Lung microvascular endothelial cell (primary cell): ENCODE measurements at places on chromosomes 3 and 15. TPM values are rescaled to one million over a fixed set of nuclear protein-coding genes. Genes with fewer than 3 reads are reported as not detected.

DNA sequence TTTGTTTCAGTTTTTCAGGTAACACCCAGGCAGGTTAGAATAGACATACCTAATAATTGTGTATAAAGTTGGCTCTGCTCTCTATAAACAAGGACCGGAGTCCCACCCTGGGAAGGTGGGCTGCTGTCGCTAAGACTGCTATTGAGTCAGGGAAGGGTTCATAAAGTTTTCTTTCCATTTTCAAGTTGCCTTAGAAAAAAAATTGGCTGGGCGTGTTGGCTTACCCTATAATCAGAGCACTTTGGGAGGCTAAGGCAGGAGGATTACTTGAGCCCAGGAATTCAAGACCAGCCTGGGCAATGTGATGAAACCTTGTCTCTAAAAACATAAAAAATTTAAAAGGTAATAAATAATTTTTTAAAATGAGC is 11.3 kb upstream of the PIAS1 start:
- no peak for DNase-seq

DNA sequence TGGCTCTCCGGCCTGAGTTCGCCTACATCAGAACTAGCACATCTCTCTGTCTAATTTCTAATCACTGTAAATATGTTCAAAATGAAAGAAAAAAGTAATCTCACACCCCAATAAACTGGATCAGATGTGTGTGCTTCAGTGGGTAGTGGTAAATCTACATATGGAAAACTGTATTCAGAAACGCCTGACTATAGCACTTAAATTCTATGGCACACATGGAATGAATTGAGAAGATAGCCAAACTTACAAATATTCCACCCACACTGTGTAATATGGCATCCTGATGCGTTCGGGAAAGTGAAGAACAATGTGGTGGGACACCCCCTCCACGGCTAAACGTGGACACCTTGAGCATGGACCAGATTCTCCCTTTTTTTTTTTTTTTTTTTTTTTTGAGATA is 40.6 kb upstream of the BOC start:
- no peak for DNase-seq

The ANKUB1 gene
- total RNA-seq: not detected in 2 replicates

The CASR gene
- not detected in 2 replicates for total RNA-seq

GRCh38 chr3:139676632-139677387 is 962 bp downstream of the NMNAT3 start:
- DNase-seq: no peak

The TSC22D2 gene
- total RNA-seq: 3.7 and 5.8 TPM in 2 replicates

DNA sequence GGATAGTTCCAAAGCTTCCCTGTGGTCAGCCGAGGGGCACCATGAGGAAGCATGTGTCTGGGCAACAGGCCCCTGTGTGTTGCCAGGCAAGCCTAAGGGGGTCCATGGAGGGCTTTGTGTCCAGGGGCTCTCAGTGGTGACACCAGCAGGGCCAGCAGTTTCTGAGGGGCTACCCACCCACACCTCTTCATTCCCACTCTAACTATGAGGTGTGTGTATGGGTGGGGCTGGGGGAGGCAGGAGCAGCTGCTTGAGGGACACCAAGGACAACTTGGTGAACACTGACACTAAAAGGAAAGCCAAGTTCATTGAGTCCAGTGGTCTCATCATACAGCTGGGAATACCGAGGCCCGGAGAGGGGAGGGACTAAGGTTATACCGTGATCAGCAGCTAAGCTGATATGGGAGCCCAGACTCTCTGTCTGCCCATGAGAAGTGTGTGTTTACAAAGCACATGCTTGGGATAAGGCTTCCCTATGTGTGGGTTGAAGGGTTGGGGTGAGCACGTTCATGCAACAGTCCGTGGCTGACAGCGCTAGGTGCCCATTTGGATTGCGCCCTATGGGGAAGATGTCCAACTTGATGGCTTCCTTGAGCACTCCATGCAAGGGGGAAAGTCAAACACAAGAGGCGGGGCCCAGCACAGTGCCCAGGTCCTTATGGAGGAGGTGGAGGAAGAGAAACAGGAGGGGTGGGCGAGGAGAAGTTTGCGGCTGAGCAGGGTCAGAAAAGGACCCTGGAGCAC is 34.8 kb upstream of the CHRNB4 start:
- no peak for DNase-seq

- no peak for DNase-seq
Observed at GRCh38 chr15:58396181-58396580, 35.6 kb upstream of the LIPC start.

DNA sequence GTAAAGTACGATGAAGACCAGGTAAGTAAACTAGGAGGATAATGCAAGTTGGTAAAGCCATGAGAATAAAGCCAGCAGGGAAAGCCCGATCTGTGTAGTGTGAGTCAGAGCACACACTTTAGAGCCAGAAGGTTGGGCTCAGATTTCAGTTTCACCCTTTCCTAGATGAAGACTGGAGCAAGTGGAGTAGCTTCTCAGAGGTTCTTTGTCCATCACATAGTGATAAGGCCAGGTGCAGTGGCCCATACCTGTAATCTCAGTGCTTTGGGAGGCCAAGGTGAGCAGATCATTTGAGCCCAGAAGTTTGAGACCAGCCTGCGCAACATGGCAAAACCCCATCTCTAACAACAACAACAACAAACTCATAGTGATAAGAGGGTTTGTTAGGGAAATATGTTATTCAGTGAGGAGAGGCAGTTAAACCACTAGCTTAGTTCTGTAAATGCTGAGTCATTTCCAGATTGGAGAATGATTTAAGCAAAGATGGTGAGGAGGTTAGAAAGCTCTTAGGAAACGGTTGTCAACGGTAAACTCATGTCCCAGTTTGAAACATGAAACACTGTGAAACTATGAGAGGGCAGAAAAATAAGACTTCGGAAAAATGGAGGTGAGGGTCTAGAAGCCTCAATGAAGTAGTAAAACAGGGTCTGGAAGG is 39.0 kb downstream of the IL12A start:
- peak; percentile 67 for DNase-seq

GRCh38 chr3:135231737-135232136 is 436.7 kb downstream of the EPHB1 start:
- no peak for DNase-seq

DNA sequence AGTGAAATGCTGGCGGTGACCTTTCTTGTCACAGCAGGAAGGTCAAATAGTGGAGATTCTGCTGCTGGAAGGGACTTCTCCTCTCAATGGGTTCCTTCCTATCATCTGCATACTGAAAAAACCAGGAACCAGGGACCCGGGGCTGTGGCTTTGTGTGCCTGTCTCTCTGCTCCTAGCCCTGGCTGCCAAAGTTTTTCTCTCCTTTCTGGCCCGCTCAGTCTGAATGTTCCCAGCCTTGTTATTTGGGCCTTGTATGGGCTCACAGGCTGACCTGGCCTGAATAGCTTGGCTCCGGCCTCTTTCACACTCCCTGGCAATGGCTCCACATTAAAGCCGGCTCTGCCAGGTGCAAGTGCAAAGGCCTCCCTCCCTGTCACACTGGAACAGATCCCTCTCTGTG is 94.7 kb downstream of the LRIG1 start:
- DNase-seq: no peak

The LRTM1 gene
- total RNA-seq: not detected in 2 replicates

The SLC22A14 gene
- total RNA-seq: not detected in 2 replicates

DNA sequence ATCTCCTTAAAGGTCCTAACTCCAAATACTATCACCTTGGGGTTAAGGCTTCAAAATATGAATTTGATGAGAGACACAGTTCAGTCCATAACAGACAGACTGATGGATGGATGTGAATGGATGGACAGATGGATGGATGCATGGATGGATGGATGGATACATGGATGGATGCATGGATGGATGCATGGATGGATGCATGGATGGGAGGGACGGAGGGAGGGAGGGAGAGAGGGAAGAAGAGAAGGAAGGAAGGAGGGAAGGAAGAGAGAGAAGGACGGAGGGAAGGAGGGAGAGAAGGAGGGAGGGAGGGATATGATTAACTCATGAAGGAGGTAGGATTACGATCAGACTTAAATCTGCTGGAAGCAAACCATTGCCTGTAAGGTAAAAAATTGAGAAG is 192.4 kb downstream of the LRRN1 start:
- no peak for DNase-seq

DNA sequence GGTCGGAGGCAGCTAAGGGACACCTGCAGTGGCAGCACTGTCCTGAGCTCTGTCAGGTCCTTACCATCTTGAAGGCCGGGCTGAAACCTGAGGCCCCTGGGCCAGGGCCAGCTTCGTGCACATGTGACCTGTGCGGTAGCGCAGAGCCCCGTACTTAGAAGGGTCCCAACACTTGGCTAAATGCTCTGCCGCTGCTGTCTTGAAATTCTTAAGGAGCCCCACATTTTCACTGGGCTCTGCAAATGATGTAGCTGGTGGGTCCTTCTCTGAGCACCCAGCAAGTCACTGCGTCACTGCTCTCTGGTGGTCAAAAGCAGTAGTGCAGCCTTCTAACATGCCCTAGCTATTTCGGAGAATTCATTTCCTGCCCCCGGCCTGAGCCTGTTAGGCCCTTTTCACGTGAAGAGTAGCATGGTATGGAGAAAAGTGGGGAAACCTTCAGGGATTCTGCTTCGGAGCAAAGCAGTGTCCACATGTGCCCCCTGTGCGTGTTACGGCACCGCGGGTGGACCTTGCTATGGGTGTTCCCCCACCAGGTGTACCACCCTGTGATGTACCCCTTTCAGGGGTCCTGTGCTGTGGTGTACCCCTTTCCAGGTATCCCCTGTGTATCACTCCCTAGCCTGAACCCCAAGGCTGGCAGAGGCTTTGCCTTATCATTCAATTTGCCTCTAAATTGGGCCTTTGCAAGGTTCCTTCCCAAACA is 79.7 kb downstream of the TMEM266 start:
- peak; percentile 76 for DNase-seq

GRCh38 chr15:70753101-70753829 is 10.1 kb downstream of the UACA start:
- DNase-seq: no peak

DNA sequence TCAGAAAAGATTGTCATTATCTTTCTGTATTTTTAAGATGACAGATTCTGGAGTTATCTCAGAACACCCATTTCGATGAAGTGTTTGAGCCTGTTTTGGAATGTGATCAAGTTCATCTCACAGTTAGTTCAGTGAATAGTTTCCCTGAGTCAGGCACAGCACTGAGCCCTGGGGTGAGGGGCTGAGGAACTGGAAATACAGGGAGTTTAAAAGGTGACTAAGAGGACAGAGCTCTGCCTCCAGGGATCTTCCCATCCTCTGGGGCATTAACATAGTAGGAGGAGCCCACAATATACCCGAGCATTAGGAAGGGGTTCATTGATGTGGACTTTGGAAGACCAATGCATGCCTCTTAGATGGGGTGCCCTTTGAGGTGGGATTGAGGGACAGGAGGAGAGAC is 355.1 kb downstream of the CLSTN2 start:
- DNase-seq: no peak

- DNase-seq: no peak
Observed at GRCh38 chr15:83694536-83694935, 40.6 kb downstream of the ADAMTSL3 start.
